Naive thymus-derived CD8-positive, alpha-beta T cell (primary cell): ENCODE measurements at places on chromosomes 13 and 19. TPM values are rescaled to one million over a fixed set of nuclear protein-coding genes. Genes with fewer than 3 reads are reported as not detected.

GRCh38 chr19:29216021-29216420 is 3.1 kb upstream of the UQCRFS1 start:
- H3K4me1 ChIP-seq, result peaks cover 22% of the 10 kb centered on the region
- peaks cover 19% of the 10 kb centered on the region for H3K27me3 ChIP-seq
- no peak overlapping the region for H3K27ac ChIP-seq

DNA sequence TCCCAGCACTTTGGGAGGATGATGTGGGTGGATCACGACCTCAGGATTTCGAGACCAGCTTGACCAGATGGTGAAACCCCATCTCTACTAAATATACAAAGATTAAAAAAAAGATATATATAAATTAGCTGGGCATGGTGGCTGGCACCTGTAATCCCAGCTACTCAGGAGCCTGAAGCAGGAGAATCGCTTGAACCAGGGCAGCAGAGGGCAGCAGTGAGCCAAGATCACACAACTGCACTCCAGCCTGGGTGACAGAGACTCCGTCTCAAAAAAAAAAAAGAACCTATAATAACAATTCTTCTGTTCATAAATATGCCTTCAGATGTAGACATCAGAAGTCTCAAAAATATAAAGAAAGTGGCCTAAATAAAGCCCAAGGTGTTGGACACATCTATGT is 7.6 kb downstream of the ZNF737 start:
- no peaks in the 10 kb centered on the region for H3K27me3 ChIP-seq
- peaks cover 3% of the 10 kb centered on the region for H3K4me1 ChIP-seq
- peaks cover 64% of the 10 kb centered on the region for H3K36me3 ChIP-seq
- H3K4me3 ChIP-seq, result no peak overlapping the region
- DNase-seq, result no peak

- peaks cover 12% of the 10 kb centered on the region for H3K27me3 ChIP-seq
- DNase-seq, result no peak
- no peaks in the 10 kb centered on the region for H3K36me3 ChIP-seq
- H3K4me1 ChIP-seq, result peaks cover 36% of the 10 kb centered on the region
Observed at GRCh38 chr19:35349614-35350521, 2.2 kb downstream of the FFAR1 start.

GRCh38 chr13:25059958-25060357 is 36.0 kb upstream of the PABPC3 start:
- no peak for DNase-seq
- H3K27me3 ChIP-seq, result peaks cover 10% of the 10 kb centered on the region
- no peak overlapping the region for H3K4me3 ChIP-seq
- no peaks in the 10 kb centered on the region for H3K4me1 ChIP-seq
- H3K27ac ChIP-seq, result no peak overlapping the region

GRCh38 chr13:101331731-101332130 is 84.6 kb downstream of the NALCN start:
- H3K4me3 ChIP-seq, result no peak overlapping the region
- no peaks in the 10 kb centered on the region for H3K4me1 ChIP-seq
- DNase-seq, result no peak
- H3K36me3 ChIP-seq, result no peaks in the 10 kb centered on the region
- H3K27me3 ChIP-seq, result no peaks in the 10 kb centered on the region
- no peak overlapping the region for H3K27ac ChIP-seq

GRCh38 chr13:106612688-106613087 is 44.8 kb upstream of the ARGLU1 start:
- H3K4me3 ChIP-seq, result no peak overlapping the region
- H3K27me3 ChIP-seq, result peaks cover 20% of the 10 kb centered on the region
- no peaks in the 10 kb centered on the region for H3K4me1 ChIP-seq

GRCh38 chr19:39205449-39205764 is 1.3 kb upstream of the SYCN start:
- H3K4me3 ChIP-seq, result no peak overlapping the region
- no peak overlapping the region for H3K27ac ChIP-seq
- no peak for DNase-seq
- H3K27me3 ChIP-seq, result peaks cover 30% of the 10 kb centered on the region
- no peaks in the 10 kb centered on the region for H3K36me3 ChIP-seq
- H3K4me1 ChIP-seq, result no peaks in the 10 kb centered on the region

CEACAM8 gene
- polyA plus RNA-seq, result not detected

DNA sequence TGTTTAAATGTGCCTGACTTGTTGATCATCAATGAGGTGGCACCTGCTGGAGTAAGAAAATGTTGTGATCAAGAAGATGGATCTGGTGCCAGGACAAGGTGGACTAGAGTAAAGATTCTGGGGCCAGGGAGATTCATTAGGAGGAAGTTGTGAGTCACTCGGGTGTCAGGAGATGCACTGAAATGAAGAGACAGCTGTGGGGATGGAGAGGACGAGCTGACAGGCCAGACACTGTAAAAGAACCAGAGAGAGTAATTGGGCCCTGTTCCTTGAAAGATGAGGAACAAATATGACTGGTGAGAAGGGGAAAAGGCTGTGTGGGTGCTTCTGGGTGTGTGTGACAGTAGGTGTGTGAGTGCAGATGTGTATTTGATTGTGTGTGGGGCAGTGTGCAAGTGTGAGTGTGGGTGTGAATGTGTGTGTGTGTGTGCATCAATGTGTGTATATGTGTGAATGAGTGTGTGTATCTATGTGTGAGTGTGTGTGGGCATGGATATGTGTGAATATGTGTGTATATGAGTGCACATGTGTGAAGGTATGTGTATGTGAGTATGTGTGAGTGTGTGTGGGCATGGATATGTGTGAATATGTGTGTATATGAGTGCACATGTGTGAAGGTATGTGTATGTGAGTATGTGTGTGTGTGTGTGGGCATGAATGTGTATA is 260.5 kb downstream of the RFC3 start:
- no peaks in the 10 kb centered on the region for H3K36me3 ChIP-seq
- H3K27me3 ChIP-seq, result no peaks in the 10 kb centered on the region
- DNase-seq, result no peak
- H3K4me3 ChIP-seq, result no peak overlapping the region

LILRA1 gene
- polyA plus RNA-seq, result 0.07 TPM

GRCh38 chr19:10615429-10616023 is 9.8 kb upstream of the SLC44A2 start:
- DNase-seq, result no peak
- no peaks in the 10 kb centered on the region for H3K27me3 ChIP-seq
- peaks cover 62% of the 10 kb centered on the region for H3K4me1 ChIP-seq
- H3K27ac ChIP-seq, result peak overlapping the region; percentile 89
- H3K36me3 ChIP-seq, result peaks cover 41% of the 10 kb centered on the region
